Cardiac ventricle fibroblast (primary cell): ENCODE measurements at places on chromosomes 13 and 19. TPM values are rescaled to one million over a fixed set of nuclear protein-coding genes. Genes with fewer than 3 reads are reported as not detected.

FOXA3 gene
- total RNA-seq = not detected in 2 replicates

COMP gene
- total RNA-seq = 0.10 and 0.25 TPM in 2 replicates

IGFL3 gene
- total RNA-seq = not detected in 2 replicates

C1QTNF9B gene
- not detected in 2 replicates for total RNA-seq

SUGP1 gene
- 23.2 and 29.7 TPM in 2 replicates for total RNA-seq

MCF2L gene
- 1.7 and 5.6 TPM in 2 replicates for total RNA-seq

FBXW9 gene
- total RNA-seq = 7.3 and 8.3 TPM in 2 replicates

CEACAM7 gene
- not detected in 2 replicates for total RNA-seq

MAG gene
- total RNA-seq = 0.34 and 2.9 TPM in 2 replicates

LHB gene
- not detected in 2 replicates for total RNA-seq

LILRB2 gene
- total RNA-seq = not detected in 2 replicates

MTUS2 gene
- total RNA-seq = not detected in 2 replicates

CACNG8 gene
- 0.39 and 1.1 TPM in 2 replicates for total RNA-seq

CFAP97D2 gene
- total RNA-seq = not detected in 2 replicates

CGB5 gene
- total RNA-seq = not detected in 2 replicates

SULT2A1 gene
- total RNA-seq = not detected in 2 replicates

CYP4F12 gene
- total RNA-seq = 0.34 and 0.69 TPM in 2 replicates

EVI5L gene
- 16.8 and 21.4 TPM in 2 replicates for total RNA-seq

GPC5 gene
- total RNA-seq = 0.05 TPM in 1 of 2 replicates, not detected in the other

ZNF607 gene
- total RNA-seq = 3.9 and 5.4 TPM in 2 replicates

ZNF816 gene
- total RNA-seq = 2.1 and 5.4 TPM in 2 replicates

SYCN gene
- not detected in 2 replicates for total RNA-seq

PCP2 gene
- not detected in 2 replicates for total RNA-seq

SIGLECL1 gene
- total RNA-seq = not detected in 2 replicates

ZNF177 gene
- total RNA-seq = 1.9 and 3.4 TPM in 2 replicates

MYO16 gene
- 0.10 TPM in 1 of 2 replicates, not detected in the other for total RNA-seq

ZNF790 gene
- 3.8 and 5.2 TPM in 2 replicates for total RNA-seq

HRC gene
- not detected in 2 replicates for total RNA-seq

ALKBH6 gene
- total RNA-seq = 17.2 and 20.0 TPM in 2 replicates

STOML3 gene
- not detected in 2 replicates for total RNA-seq

SPTBN4 gene
- 1.5 and 5.0 TPM in 2 replicates for total RNA-seq

ZSCAN22 gene
- total RNA-seq = 2.4 and 2.8 TPM in 2 replicates

ZNF426 gene
- 15.3 and 15.5 TPM in 2 replicates for total RNA-seq

TTC9B gene
- total RNA-seq = not detected in 2 replicates

NLRP12 gene
- 0.06 and 0.24 TPM in 2 replicates for total RNA-seq

FUT6 gene
- not detected in 2 replicates for total RNA-seq

ZNF880 gene
- 15.2 and 28.0 TPM in 2 replicates for total RNA-seq

C19orf81 gene
- not detected in 2 replicates for total RNA-seq

PSPN gene
- total RNA-seq = 0.87 and 2.4 TPM in 2 replicates

ZNF749 gene
- total RNA-seq = 4.1 and 4.6 TPM in 2 replicates
